Omental fat pad (tissue), 4 donors: ENCODE measurements at places on chromosomes 4 and X. TPM values are rescaled to one million over a fixed set of nuclear protein-coding genes. Genes with fewer than 3 reads are reported as not detected.

GRCh38 chr4:11426731-11427120 lies 2.0 kb downstream of the HS3ST1 start:
- no peak for DNase-seq

DNA sequence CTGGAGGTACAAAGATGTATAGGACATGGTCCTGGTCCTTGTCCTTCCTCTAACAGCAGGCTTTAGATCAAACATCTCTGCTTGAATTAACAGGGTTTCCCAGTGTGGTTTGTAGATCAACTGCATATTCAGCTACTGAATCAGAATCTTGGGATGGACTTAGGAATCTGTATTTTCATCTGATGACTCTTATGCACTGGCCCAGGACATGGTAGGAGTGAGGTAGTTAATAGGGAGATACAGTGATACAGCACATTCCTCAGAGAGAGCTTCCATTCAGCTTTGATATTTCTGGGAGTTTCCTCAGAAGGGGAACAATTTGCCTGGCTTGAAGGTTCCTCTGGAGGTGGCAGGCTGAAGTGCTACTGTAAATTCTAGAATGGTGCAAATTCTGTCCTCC lies 203.1 kb downstream of the LARP7 start:
- no peak for DNase-seq

DNA sequence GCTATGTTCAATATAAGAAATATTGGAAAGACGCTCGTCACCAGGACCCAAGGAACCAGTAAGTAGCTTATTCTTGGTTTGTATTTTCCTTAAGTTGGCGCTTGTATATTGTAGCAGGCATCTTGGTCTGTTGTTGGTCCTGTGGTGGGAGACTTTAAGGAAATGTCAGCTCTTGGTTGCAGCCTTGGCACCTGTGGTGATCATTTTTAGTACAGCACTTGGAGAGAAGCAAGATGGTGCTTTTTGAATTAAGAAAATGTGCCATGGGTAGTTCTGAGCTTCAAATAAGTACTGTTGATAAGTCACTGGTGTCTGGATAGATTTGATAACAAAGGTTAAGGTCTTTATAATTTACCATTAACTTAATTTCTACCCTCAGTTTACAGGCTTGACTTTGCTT lies 1.1 kb downstream of the RPS3A start:
- no peak for DNase-seq

DNA sequence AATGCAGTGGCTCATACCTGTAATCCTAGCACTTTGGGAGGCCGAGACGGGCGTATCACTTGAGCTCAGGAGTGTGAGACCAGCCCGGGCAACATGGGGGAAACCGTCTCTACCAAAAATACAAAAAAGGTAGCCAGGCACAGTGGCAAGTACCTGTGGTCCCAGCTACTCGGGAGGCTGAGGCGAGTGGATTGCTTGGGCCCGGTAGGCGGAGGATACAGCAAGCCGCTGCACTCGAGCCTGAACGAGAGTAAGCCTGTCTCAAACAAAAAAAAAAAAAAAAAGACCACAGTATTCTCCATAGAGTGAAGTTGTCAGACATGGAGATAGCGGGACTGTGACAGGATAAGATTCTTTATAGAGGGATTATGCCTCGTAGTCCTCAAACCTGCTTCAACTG lies 76.1 kb upstream of the SH3RF1 start:
- no peak for DNase-seq

- no peak for DNase-seq
Measured at GRCh38 chrX:87392369-87392768, 125.2 kb upstream of the KLHL4 start.

GRCh38 chr4:94412658-94413038 lies 39.1 kb upstream of the PDLIM5 start:
- DNase-seq, result no peak

DNA sequence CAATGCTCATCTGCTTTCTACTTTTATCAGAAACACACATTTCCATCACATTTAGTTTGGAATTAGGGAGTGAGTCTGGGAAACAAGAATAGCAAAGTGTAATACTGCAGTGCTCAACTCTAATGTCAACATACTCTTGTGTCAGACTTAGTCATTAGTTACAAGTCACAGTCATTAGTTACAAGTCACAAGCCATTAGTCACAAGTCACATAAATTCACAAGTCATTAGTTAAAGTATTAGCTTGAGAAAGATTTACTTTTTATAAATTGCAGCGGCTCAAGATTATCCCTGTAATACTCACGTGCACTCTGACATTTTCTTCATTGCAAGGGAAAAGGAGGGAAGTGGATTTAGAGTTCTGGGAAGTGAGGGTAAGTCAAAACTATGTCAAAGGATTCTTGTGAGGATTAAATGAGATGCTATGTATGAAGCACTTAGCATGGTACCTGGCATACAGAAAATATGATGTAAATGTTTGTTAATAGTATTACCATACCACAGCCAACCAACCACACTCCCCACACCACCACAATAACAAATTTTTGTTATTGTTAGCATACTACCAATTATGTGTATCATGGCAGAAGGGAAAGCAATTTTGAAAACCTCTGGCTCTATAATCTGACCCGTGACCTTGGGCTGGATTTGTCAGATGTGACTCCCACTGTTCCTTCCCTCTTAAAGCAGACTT lies 116.6 kb downstream of the ARHGAP24 start:
- DNase-seq, result no peak

PTCHD1 gene
- total RNA-seq, result 0.09 TPM

SLC7A11 gene
- total RNA-seq, result 0.60 TPM

S100G gene
- total RNA-seq, result not detected
